ENCODE measurements at places on chromosomes 16 and 17.

DNA sequence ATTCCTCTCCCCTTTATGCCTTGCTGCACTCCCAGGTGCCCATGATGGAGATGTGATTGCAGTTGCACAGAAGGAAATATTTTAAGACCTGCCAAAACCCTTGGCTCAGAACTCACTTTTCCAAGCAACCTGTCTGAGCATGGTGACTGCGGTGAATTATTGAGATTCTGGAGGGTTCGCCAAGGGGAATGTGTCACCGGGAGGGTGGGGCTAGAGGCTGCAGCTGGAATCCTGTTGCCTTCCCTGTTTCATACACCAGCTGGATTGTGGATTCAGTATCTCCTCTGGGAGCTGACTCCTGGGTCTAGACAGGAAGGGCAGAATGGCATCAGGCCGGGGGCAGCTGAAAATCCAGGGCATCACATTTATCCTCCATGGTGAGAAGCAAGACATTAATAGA is 527.2 kb downstream of the TMEM114 start:
- DNase-seq, result no peak

- DNase-seq, result no peak
Observed at GRCh38 chr17:31696184-31696602, 162.9 kb downstream of the COPRS start.

DNA sequence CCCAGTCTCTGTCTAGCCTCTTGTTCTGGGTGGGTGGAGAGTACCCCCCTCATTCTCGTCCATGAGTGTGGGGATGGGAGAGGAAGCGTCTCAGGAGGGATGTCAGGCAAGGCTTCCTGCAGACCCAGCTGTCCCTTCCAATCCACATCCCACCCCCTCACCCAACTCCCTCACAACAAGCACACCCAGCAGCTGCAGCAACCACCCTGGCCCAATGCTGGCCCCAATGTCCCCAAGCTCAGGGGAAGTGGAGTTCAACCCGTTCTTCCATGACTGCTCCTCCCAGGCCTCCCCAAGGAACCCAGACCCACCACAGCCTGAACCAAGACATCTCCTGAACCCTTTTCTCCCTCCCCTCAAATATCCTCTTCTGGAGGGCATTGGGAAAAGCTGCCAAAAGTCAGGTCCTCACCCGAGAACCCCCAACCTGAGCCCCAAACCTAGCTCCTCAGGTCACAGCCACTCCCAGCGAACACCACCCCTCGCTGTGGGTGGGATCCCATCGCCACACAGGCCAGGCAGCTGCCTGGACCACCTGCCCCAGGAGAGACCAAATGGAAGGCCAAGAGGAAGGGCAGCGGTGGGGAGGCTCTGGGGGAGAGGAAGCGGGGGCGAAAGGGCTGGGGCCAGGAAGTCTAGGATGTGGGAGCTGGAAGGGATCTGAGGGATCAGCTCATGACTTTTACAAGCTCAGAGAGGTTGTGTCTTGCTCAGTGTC is 47.6 kb downstream of the FZD2 start:
- no peak for DNase-seq

- DNase-seq, result no peak
Observed at GRCh38 chr16:49108611-49109010, 173.0 kb downstream of the CBLN1 start.

DNA sequence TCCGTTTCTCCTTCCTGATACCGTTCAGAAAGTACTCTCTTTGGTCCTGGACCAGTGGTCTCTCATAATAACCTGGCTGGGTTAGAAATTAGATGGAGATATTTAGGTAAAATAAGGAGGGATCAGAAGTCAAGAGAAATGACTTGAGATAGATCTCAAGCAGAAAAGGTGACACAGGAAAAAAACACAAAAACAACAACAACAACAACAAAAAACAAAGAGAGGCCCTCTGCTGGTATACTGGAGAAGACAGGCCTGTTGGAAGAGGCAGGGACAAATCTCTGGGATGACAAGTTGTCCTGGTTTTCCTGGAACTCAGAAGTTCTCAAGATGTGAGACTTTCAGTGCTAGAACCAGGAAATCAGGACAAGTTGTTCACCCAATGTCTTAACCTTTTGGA is 430.5 kb downstream of the SHISA9 start:
- DNase-seq, result no peak

DNA sequence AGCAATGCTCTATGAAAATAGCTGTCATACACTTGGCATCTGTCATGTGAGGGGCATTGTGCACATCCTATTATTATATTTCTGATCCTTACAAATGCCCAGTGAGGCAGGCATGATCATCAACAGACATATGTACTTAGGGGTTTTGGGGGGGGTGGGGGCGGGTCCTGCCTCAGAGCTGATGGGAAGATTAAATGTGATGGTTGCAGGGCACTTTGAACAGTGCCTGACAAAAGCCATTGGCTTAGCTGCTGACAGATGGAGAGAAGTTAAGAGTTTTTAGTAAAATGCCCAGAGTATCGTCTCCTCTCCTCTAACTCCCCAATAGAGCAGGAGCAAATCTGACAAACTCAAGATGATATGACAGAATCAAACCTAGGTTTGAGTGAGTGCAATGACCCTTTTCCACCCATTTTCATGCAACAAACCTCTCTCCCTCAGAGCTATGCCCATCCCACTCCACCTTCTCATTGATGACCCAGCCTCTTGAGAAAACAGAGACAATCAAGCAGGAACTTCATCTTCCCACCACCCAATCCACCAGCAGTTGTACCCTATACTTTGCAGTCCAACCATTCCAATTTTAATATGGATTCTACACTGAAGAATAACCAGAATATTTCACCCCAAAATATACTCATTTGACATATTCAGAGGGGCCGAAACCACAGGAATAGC is 4.8 kb downstream of the KLHL11 start:
- DNase-seq, result no peak

DNA sequence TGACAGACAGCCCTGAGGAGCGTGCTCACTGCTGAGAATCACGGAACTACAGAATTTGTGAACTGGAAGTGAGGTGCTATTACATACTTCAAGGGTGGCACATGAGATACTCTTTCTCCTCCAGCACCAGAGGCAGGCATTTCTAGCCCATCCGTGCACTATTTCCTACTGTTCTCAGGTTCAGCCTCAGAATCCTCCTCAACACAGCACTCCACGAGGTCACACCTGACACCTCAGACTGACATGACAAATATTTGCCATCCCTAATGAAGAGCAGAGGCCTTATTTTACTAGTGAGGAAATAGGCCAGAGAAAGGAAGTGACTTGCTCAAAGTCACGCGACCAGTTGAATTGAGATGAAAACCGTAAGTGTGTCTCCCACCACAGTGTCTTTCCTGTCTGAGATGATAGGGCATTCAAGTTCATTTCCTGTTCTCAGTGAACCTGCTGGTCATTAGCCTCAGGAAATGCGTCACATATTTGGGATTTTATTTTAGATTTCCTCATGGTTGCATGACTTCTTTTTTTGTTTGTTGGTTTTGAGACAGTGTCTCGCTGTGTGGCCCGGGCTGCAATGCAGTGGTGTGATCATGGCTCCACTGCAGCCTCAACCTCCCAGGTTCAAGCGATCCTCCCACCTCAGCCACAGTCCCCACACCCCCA is 23.6 kb downstream of the SEZ6 start:
- DNase-seq, result no peak

DNA sequence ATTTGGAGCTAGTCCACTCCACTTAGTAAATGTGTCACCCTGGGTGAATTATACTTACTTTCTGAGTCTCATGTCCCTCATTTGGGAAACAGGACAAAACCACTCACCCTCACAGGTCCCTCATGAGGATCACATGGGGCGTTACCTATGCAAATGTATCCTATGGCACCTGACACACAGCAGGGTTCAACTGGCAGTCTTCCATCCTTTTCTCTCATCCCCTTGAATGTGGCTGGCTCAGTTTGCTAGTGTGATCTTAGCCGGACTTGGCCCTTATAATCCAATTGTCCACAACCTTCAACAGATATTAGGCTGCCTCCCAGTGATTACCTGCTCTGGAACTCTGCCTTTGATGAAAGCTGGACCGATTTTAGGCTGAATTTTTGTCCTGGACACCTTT is 308.8 kb downstream of the MAP2K6 start:
- DNase-seq, result no peak

DNA sequence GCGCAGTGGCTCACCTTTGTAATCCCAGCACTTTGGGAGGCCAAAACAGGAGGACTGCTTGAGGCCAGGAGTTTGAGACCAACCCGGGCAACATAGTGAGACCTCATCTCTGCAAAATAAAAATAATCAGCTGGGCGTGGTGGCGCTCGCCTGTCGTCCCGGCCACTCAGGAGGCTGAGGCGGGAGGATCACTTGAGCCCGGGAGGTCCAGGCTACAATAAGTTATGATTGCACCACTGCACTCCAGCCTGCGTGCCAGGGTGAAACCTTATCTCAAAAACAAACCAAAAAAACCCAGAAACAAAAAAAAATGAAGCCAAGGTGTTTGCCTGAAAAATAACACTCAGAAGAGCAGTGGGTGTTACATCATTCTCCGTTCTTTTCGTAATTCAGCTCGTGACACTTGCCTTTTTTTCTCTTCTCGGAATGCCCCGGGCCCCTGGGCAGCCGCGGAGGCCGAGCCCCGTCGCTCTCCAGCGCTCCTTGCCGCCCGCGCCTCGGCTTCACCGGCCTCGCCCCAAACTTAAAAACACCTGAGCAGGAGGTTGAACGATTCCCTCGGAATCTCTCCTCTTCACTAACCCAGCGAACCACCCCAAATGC is 17.0 kb downstream of the PRCD start:
- peak; percentile 60 for DNase-seq

DNA sequence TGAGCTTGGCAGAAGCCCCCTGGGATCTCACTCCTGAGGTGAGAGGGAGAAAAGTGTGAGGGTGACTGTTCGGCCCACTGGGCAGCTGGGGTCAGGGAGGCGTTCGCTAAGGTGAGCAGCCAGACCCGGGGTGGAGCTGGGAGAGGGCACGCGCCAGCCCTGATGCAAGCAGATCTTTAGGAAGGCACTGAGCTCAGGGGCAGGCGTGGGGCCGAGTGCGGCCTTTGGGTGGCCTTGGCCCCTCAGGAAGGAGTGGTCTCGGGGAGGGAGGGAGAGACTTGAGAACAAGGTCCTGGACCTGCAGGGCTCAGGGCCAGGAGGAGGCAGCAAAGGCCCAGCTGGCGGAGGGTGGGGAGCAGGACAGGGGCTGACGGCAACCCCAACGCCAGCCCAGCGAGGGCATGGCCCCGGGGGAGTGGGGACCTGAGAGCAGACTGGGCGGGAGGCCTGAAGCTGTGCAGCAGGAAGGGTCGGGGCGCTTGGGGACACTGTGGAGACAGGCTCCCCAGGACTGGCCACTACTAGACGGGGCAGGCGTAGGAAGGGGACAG is 14.5 kb upstream of the WDR45B start:
- DNase-seq, result no peak

DNA sequence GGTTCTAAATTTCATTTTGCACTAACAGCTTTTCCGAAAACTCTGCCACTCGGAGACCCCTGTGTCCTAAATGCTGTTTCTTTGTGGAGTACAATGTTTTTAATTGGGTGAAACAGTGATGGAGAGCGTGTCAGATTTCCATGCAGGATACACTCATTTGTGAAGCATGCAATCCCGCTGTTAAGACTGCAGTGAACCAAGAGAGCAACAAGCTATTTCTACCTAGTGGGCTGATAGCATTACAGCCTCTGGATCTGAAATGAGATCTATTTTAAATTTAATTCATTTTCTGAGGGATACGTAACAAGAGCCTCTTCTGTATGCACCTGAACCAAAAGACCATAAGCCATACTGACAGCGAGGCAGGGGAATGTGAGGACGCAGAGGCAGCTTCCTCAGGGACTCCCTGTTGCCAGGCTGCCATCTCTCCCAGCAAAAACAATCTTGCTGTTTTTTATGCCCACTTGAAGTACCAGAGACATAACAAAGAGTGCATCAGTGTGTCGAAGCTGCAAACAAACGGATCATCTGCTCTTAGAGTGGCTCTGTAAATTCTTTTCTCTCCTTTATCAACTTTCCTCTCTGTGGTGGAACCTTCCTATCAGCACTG is 199.9 kb upstream of the COX10 start:
- DNase-seq, result no peak

DNA sequence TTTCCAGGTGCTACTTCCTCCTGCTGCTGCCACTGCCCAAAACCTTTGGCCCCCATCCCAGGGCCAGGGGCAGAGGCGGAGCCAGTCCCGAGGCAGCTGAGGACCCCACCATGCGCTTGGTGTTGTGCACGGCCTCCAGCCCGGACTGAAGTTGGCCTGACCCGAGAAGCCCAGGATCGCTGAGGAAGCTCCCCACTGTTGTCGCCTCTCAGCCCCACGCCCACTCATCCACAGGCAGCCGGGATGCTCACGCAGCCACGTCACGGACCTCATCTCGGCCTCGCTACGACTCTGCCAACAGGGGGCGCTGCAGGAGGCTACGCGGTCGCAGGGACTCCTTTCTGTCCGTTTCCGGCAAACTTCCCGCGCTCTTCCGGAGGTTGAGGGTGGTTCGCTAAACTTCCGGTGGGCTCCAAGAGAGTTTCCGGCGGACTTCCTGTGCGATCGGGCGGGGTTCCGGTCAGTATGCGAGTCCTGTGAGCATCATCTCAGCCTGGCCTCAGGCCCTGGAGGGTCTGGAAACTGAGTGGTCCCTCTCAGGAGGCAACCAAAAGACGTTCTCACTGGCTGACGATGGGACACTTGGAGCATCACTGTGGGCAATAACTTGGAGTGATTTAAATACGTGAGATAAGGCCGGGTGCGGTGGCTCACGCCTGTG is 12.4 kb downstream of the ZG16B start:
- no peak for DNase-seq

DNA sequence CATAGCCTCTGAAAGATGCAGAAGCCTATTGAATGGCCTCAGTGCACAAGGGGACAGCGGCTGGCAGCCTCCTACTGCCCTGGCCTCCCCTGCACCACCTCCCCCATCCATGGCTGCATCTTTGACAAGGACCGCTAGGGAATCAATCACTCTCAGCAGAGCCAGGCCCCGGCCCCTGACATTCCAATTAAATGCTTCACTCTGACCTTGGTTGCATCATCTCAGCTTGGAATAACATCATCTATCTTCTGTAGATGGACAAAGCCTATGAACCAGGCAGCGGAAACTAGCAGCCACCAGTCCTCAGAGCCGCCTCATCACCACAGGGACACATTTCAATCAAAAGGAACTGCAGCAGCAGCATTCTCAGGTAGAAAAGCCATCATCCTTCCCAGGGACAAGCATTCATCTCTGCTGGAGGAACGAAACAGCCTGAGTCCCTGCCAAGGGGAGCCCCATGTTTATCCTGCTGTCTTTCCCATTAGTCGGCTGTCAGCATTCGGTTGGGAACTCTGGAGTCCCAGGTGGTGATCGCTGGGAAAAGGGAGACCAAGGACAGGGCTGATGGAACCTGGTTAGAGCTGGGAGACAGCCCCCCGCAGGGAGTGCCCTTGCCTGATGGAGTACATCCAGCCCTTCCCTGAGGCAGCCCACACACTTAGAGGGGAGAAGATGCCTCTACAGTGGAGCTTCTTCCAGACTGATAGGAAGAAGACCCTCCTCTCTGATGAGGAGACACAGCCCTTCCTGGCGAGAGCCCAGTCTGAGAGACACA is 11.5 kb upstream of the TMEM132E start:
- no peak for DNase-seq

DNA sequence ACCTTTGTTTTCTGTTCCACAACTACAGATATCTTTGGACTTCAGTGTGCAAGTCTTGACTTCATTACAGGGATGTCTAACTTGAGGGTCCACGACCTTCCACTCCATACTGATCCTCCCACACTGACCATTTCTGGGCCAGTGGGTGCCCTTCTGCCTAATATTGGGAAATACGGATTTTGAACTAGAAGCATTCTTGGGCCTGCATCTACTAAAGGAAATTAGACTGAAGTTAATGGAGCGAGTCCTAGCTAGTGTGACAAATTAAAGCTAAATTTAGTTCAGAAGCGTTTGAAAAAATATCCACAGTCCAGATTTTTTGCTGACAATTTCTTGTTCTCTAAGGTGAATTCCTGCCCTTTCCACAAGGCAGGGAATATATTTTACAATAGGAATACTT is 9.9 kb upstream of the TMIGD1 start:
- DNase-seq, result no peak
